ENCODE measurements at places on chromosomes 13 and 19.
A peak's percentile ranks its signal among the peaks of the same experiment; 100 is the strongest.

DNA sequence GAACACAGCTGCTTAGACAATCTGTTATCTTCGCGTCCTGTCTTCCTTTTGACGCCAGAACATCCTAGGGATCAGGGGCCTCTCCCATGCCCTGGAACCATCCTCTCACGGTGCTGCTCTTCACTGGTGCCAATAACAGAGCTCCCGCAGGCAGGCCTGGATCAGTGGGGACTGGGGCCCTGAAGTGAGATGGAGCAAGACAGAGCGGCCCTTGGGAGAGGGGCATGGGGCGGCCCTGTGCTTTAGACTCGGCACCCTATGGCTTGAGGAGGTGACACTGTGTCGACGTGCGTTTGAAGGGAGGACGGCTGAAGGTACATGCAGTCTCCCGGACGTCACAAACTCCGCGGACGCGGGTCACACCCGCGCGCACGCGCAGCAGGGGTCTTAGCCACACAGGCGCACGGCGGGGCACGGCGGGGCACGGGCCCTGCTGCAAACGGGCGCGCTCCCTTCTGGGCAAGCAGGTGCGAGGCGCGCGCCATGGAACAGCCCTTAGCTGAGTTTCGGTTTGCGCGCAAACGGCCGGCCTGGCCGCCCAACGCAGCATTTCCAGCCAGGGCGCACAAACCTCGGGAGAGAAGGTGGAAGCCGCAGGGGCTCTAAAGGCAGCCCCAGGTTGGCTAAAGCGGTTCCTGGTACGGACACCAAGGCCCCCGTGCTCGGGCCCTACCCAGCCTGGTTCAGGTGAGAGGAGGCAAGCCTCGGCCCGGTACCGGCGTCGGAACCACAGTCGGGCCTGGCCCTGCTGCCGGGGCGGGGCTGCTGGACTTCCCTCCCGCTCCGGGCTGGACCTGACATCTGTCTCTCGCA lies 16.5 kb upstream of the RNF17 start:
- peak; percentile 22 for DNase-seq

DNA sequence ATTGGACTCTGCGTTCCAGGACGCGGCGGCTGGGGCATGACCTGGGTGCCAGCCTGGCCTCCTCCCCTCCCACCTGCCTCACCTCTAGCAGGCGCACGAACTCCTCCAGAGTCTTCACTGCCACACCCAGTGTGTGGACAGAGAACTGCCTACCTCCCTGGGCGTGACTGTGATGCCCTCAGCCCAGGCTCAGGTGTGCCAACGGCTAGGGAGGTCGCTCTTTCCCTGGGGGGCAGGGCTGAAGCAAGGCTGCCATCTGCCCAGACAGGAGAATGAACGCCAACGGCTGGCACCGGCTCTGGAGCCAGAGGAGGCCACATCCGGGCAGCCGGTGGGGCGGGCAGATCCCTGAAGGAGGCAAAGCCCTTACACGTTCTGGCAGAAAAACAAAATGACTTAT lies 11.3 kb downstream of the NANOS3 start:
- no peak for DNase-seq

GRCh38 chr13:30752201-30752797 lies 17.0 kb downstream of the ALOX5AP start:
- DNase-seq, result no peak

GRCh38 chr19:49690079-49690655 lies 749 bp upstream of the CPT1C start:
- DNase-seq, result no peak

DNA sequence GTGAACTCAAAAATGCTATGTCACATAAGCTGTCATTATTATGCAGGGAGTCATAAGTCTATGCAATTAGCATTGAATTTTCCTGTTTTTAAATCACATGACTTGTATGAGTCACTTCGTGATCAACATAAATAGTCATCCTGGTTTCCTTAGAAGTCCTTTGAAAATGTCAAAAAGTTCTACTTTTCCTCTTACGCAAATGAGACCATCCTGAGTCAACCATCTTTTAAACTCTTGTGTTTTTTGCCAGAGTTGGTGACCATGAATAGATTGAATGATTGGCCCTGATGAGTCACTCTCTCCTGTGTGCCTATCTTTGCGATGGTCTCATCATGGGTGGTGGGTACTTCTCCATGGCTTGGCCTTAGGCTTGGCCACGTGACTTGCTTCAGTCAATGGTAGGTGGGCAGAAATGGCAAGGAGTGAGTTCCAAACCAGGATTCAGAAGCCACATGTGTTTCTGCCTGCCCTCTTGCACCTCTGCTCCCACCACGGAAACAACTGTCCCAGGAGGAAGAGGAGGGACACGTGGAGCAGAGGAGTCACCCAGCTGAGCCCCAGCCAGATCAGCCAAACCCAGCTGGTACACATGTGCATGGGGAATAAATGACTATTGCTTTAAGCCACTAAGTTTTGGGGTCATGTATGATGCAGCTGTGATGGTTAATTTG lies 123.5 kb upstream of the CACNA1A start:
- no peak for DNase-seq

GRCh38 chr13:100361504-100361903 lies 227.1 kb downstream of the GGACT start:
- DNase-seq, result no peak

GRCh38 chr13:71618159-71618558 lies 248.8 kb downstream of the DACH1 start:
- no peak for DNase-seq

DNA sequence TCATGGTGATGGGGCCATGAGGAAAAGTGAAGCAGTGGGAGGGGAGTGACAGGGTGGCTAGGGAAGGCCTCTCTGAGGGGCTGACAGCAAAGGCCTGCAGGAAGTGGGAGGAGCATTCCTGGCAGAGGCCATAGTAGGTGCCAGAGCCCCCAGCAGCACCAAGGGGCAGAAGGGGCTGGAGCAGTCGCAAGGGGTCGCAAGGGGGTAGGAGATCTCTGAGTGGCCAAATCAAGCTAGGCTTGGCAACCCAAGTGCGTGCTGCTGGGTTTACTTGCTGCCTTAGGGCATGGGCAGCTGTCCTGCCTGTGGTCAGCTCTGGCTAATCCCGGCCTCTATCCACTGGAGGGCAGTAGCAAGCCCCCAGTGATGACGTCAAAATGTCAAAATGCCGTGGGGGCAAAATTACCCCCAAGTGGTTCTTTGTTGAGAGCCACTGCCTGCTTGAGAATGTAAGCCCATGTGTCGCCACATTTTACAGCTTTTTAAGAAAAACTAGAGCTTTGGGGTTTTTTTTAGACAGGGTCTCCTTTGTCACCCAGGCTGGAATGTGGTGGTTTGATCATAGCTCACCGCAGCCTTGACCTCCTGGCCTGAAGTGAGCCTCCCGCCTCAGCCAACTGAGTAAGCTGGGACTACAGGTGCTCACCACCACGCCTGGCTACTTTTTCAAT lies 11.8 kb downstream of the CCDC97 start:
- DNase-seq, result no peak

- no peak for DNase-seq
Observed at GRCh38 chr13:26895808-26896466, 135.4 kb upstream of the GPR12 start.

DNA sequence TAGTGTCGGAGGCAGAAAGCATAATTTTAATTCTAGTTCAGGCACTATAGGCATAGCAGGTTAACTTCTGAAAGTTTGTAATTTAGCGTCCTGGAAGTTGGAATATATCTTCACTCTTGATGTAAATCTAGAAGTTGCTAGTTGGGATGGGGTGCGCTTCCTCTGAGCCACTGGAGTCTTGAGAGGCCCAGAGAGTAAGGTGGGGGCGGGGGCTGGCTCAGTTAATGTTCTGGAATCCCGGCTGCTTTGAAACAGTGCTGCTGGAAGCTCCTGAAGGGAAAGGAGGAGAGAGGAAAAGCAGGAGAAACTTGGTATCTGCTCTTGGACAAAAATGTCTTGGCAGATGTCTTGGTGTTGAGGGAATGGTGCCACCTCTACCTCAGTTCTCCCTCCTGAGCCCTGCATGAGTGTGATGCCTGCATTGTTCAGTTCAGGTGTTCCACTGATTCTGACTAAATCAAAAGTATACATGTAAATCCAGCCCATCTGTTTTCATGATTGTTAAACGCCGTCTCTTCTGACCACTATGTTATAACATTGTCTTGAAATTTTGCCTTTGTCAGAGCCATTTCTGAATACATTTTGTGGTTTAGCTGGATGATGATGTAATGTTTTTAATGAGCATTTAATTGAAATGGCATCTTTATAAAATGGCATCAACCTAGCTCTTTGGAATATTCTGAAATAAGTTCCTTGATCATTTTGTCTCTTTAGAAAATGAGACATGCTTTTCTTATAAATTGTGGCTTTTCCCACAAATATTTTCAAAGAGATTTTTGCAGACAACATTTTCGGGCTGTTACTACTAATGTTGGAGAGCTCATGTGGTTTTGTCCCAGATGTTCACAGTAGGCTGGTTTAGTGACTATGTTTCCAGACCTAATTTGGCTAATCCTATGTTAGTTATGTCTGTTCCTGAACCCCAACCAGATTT lies 202.7 kb downstream of the SHISA2 start:
- DNase-seq, result no peak

Measured in activated CD4-positive, alpha-beta T cell treated with anti-CD3 and anti-CD28 coated beads for 24 hours (primary cell).